AG20443 (cell line): ENCODE measurements at places on chromosomes 12 and 14.

DNA sequence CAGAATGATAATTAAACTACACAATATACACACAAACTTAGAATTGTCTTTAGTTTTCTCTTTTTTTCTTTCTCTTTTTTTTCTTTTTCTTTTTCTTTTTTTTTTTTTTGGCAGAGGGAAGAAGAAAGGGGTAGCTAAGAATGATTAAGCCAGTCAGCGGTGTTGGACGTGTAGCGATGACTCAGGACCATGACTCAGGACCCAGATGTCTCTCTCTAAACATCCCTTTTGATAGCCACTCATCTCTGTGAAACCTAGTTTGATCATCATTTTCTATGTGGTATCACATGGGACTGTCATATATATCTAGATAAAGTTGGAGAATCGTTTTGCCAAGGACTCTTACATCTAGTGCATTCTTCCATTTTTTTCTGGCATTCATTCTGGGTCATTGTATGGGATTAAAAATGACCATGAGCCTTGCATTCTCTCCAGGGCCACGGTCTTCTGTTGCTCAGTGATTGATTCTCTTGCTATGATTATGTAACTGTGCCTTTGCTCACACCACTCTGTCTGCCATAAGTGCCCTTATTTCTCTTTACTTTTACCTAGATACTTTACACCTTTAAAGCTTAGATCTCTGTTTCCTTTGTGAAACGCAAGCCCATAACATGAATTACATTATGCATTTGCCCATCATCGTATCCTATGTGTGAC lies 26.6 kb upstream of the NRXN3 start:
- no peak for DNase-seq

- DNase-seq, result no peak
Observed at GRCh38 chr12:120649442-120650232, 9.2 kb downstream of the CABP1 start.

- DNase-seq, result no peak
Observed at GRCh38 chr12:47781479-47782371, 8.7 kb downstream of the SLC48A1 start.

DNA sequence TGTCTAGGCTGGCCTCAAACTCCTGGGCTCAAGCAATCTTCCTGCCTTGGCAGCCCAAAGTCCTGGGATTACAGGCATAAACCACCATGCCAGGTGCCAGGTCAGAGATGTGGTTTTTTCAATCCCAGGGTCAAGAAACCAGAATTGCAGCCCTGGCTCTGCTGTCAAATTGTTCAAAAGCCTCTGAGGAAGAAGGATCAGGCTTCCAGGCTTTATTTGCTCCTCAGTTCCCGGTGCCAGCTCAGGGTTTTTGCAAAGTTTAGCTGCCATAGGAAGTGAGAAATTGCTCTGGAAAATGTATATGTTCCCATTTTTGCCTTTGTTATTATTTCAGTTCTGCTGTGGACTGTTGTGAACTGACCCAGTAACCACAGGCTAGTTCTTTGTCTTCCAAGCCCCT lies 28.7 kb downstream of the WNT5B start:
- DNase-seq, result no peak

- DNase-seq, result peak; percentile 67
Observed at GRCh38 chr14:89304972-89305703, 111.9 kb downstream of the FOXN3 start.

DNA sequence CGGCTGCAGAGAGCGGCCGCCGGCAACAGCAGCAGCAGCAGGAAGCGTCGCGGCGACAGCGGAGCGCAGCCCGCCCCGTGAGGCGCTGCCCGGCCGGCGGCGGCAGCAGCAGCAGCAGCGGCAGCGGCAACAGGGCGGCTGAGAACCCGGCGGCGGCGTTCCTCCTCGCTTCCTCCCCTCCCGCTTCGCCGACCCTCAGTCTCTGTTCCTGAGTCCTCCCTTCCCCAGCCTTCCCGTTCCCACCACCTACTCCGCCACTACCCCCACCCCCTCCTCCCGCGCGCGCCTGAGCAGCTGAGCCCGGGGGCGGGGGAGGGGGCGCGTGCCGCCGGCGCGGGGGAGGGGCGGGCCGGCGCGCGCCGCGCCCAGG lies 310 bp downstream of the BICDL1 start:
- no peak for DNase-seq

GRCh38 chr12:62785941-62786559 lies 148.9 kb downstream of the PPM1H start:
- DNase-seq, result peak; percentile 66
